ENCODE measurements at places on chromosomes 3 and 15.
A peak's percentile ranks its signal among the peaks of the same experiment; 100 is the strongest.

- DNase-seq, result no peak
These were observed 104.9 kb downstream of the SOX14 start for GRCh38 chr3:137869022-137869421.

- DNase-seq, result no peak
These were observed 143.2 kb upstream of the PRR20G start for GRCh38 chr3:127431066-127431465.

DNA sequence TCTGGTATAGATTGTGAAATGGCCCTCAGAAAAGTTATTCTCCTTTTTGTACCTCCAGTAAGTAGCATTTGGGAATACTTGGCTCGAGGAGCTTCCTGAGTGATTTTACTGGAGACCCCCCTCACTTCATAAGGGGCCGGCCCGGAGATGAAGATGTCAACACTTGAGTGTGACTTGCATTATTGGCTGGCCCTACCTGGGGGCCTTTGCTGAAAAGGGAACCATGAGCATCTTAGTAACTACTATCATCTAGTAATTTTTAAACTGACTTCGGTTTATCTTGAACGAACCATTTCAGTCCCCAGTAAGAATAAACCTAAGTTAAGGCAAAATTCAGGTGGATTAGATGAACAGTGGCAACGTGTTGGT is 1.3 kb downstream of the FAIM start:
- DNase-seq, result no peak

DNA sequence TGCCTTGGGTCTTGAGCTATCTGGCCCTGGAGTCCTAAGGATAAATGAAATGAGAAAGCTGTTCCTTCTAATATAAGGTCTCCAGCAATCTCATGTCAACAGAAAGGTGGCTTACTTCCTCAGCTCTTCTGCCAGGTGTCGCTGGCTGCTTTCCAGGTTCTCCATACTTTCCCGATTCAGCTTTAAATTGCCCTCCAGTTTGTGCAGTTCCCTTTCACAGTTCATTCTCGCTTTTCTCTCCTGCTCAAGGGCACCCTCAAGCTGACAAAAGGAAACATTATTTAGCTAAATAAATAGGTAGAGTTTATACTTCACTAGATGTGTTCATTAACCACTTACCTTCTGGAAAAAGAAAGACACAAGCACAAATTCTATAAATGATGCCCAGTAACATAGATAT is 73.0 kb downstream of the MYH15 start:
- DNase-seq, result peak; percentile 0

DNA sequence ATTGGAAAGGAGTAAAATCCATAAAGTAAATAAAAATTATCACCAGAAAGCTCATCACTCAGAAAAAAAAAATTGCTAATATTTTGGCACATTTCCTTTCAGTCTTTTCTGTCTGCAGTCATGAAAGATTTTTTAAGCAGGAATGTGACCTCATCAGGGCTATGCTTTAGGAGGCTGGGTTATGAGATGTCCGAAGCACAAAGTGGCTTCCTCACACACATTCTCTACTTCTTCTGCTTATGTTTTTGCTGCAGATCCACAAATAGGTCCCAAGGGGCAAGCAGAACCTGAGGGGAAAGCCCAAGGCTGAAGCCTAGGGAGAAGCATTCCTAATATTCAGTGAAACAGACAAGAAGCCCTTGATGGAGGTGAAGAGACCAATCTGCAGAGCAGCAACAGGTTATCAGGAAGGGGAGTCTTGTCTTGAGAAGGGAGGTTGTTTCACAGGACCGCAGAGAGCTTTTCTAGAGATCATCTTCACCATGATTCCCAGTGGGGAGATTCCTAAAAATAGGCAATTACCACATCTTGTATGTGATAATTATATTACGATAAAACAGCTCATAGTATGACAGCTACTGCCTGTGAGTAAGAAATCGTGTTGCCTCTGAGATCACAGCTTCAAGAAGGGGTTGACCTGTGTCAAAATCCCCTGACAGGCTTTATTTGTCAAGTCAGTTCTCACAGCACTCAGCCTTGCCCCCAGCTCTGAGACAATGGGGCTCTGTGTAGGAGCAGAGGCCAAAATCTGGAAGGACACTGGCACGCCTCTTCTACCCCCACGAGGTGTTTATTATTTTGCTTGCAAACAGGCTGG is 60.5 kb downstream of the IGF2BP2 start:
- DNase-seq, result no peak

DNA sequence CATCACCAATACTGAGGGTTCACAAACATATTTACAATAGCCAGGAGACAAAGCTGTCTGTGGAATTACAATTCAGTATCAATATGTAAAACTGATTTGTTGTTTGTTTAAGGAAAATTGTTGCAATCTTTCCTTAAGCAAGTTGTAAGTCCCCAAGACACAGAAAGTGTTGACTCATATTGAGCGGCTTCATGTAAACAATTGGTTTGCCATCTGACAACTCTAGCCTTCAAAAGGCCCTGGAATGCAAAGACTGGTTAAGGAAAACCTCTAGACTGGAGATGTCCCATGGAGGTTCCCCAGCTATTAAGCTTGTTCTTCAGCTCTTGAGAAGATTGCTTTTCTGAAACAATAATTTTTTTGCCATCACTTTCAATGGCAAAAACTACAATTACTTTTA is 283.7 kb upstream of the PROK2 start:
- peak; percentile 27 for DNase-seq

Measured in MCF 10A (cell line).